Heart right ventricle (tissue), 16 donors: ENCODE measurements at places on chromosomes 11 and 22. TPM values are rescaled to one million over a fixed set of nuclear protein-coding genes. Genes with fewer than 3 reads are reported as not detected.
A peak's percentile ranks its signal among the peaks of the same experiment; 100 is the strongest.

DNA sequence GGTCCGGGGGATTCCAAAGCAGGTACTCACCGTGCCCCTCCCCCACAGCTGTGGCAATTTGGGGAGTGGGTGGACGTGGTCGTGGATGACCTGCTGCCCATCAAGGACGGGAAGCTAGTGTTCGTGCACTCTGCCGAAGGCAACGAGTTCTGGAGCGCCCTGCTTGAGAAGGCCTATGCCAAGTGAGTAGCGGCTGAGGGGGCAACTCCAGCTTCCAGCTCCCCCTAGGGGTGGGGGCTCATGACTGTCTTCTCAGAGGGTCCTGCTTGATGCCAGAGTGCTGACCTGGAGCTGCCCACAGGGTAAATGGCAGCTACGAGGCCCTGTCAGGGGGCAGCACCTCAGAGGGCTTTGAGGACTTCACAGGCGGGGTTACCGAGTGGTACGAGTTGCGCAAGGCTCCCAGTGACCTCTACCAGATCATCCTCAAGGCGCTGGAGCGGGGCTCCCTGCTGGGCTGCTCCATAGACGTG is 4.2 kb downstream of the CAPN1 start:
- DNase-seq: no peak

- no peak for DNase-seq
Measured at GRCh38 chr11:351411-351810, 17.9 kb upstream of the B4GALNT4 start.

Gene PRRG4
- 0.28 TPM for total RNA-seq

Gene EIF1AD
- 19.0 TPM for total RNA-seq

GRCh38 chr22:46893281-46894020 is 131.0 kb downstream of the TBC1D22A start:
- DNase-seq: no peak

DNA sequence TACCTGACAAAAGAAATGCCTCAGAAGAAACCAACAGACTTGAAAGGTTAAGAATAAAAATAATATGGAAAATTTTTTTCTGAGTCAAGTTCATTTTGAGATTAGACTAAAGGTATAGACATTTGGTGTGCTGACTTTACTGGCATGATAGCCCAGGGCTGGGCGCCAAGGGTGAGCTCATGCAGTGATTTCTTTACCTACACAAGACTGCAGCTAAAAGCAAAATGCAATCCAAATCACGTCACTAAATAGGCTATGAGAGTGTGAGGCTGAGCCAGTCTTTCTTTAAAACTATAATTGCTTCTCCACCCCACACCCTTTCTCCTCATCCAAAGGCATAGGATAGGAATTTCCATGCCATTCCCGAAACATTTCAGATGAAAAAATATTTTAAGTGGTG is 196.5 kb downstream of the FAM76B start:
- DNase-seq: peak; percentile 10

DNA sequence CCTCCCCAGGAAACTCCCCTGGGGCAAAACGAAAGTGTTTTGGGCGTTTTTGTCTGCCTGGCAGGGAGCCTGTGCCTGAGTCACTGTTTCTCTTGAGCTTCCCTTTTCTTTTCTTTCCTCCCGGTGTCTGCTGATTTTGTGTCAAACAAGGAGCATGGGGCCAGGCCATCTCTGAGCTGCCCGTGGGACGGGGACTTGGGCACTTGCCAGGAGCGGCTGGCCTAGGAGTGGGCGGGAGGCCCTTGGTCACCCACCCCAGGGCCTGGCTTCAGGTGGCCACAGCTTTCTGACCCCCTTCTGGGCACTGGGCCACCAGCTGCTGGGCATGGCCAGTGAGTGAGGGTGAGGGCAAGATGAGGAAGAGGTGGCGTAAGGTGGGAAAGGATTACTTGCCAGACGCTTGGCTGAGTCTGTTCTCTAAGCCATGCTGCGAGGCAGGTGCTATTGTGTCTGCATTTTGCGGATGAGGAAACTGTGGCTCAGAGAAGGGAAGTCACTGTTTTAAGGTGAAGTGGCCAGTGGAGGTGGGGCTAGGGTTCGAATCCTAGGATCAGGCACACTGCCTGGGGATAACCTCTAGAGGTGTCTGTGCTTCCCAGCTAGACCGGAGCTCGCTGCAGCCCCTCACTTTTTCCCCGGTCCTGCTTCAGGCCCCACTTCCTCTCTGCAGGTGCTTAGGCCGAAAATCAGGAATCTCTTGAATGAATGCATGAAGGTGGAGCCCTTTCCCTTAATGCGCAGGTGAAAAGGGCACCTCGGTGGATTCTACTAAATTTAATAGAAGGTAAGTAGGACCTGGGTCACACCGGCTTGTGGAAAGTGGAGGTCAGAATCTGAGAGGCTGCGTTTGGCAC is 7.8 kb upstream of the NFAM1 start:
- no peak for DNase-seq

- no peak for DNase-seq
Measured at GRCh38 chr11:57652662-57653061, 3.0 kb upstream of the YPEL4 start.

Gene CLCF1
- 0.47 TPM for total RNA-seq

GRCh38 chr11:65468874-65469333 is 29.9 kb upstream of the MALAT1 start:
- DNase-seq: peak; percentile 68

Gene NPAS4
- total RNA-seq: not detected

GRCh38 chr11:7577291-7578190 is 63.7 kb downstream of the PPFIBP2 start:
- peak; percentile 63 for DNase-seq

- no peak for DNase-seq
Measured at GRCh38 chr11:48014917-48015316, 34.6 kb downstream of the PTPRJ start.

- no peak for DNase-seq
Measured at GRCh38 chr11:27171376-27171958, 130.9 kb downstream of the BBOX1 start.

Gene FOLR3
- total RNA-seq: 1.1 TPM

- DNase-seq: peak; percentile 32
Measured at GRCh38 chr11:72048766-72049460, 31.4 kb downstream of the NUMA1 start.

- DNase-seq: no peak
Measured at GRCh38 chr22:20554824-20555223, 47.4 kb downstream of the MED15 start.

Gene SLC22A12
- not detected for total RNA-seq

DNA sequence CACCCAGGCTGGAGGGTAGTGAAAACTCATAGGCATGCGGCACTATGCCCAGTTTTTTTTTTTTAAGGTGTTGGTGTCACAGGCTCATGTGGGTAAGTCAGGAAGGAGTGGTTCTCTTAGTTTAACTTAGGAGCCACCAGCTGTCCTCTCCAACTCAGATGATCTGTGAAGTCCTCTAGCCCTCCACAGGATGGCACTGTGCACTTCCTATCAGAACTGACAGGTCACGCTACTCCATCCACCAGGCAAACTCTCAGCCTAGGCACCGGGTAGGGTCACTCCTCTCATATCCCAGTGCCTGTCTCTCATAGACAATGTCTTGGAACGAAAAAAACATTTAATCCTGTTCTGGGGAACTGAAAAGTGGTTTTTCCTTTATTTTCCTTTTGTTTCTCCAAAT is 16.5 kb downstream of the NAP1L4 start:
- no peak for DNase-seq

DNA sequence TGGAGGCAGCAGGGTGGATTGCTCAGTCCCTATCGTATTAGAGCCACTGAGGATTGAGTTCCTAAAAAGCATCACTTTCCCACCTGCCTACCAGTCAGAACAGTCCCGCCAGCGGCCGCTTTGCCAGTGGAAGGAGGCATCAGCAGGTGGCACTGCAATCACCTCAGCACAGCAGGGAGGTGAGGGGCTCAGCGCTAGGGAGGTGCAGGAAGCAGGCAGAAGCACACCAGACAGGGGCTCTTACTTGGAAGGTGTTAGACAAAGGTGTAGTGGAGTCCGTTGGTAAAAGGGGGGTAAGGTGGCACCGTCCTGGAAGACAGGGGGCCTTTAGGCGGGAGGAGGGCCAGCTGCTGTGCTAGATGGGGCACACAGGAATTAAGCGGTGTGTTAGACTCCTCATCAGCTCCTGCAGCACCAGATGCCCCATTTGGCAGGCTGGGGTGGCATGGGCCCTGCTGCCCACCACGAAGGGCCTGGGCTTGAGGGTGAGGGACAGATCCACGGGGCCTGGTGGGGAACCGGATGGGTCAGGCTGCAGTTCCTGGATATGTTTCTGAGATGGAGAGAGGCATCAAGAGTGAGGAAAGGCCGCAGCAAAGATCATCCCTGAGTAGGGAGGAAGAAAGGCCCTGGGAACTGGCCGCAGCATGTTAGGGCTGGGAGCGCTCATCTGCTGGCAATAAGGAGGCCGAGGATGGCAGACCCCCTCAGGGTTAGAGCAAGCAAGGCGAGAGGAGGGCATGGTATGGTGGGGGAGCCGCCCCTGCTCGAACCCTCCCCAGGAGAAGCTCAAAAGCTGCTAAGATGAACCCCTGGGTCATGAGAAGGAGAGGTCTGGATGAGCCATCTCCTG is 42.5 kb downstream of the C11orf58 start:
- no peak for DNase-seq

Gene OR6T1
- total RNA-seq: not detected

- no peak for DNase-seq
Measured at GRCh38 chr22:37202716-37203115, 9.6 kb downstream of the SSTR3 start.

GRCh38 chr11:2945757-2946287 is 16.6 kb upstream of the PHLDA2 start:
- no peak for DNase-seq

Gene MDK
- total RNA-seq: 4.5 TPM

DNA sequence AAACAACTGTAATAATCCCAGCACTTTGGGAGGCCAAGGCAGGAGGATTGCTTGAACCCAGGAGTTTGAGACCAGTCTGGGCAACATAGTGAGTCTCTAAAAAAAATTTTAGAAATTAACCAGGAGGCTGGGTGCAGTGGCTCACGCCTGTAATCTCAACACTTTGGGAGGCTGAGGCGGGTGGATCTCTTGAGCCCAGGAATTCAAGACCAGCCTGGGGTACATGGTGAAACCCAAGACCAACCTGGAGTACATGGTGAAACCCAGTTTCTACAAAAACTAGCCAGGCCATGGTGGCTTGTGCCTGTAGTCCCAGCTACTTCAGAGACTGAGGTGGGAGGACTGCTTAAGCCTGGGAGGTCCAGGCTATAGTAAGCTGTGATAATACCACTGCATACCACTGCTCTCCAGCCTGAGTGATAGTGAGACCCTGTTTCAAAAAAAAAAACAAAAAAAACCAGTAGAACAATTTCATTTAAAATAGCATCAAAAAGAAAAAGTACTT is 11.2 kb downstream of the PI4KA start:
- DNase-seq: no peak

- DNase-seq: no peak
Measured at GRCh38 chr22:44131989-44132685, 48.6 kb upstream of the PARVG start.

Gene OR4A16
- not detected for total RNA-seq

DNA sequence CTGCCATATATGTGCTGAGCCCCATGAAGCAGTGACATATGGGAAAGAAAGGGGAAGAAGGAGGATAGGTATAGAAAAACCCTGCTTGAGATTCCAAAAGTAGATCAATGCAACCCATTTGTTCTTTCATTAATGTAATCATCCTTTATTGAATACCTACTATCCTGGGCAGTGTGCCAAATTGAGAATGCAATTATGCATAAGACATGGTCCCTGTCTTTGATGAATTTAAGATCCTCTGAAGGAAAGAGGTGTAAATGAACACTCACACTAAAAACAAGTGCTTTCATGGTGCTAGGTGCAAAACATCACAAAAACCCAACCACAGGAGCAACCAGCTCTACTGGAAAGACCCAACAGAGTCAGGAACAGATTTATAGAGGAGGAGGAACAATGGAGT is 29.7 kb downstream of the FLI1 start:
- no peak for DNase-seq

- no peak for DNase-seq
Measured at GRCh38 chr11:112355726-112356125, 95.1 kb upstream of the PLET1 start.

- DNase-seq: no peak
Measured at GRCh38 chr11:114089748-114090147, 30.2 kb downstream of the ZBTB16 start.

DNA sequence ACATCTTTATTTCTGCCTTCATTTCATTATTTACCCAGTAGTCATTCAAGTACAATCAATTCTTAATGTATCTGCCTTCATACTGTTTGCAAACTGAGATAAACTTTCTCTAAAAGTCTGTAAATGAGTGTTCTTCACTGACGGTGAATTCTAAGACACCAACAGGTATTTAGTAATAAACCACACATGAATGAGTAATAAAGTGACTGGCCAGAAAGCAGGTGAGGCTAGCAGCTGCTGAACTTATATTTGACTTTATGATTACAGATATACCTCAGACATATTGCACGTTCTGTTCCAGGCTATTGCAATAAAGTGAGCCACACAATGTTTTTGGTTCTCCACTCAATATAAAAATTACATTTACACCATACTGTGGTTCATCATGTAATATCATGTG is 1894.0 kb upstream of the RAG2 start:
- DNase-seq: no peak

- no peak for DNase-seq
Measured at GRCh38 chr11:57546869-57547475, 9.6 kb downstream of the SMTNL1 start.

GRCh38 chr11:113349528-113349927 is 35.1 kb downstream of the TTC12 start:
- DNase-seq: no peak

Gene MS4A15
- not detected for total RNA-seq

- DNase-seq: no peak
Measured at GRCh38 chr11:64571410-64572091, 19.5 kb upstream of the SLC22A12 start.

GRCh38 chr22:45688600-45689080 is 17.0 kb downstream of the ATXN10 start:
- no peak for DNase-seq

Gene RTN4R
- 1.4 TPM for total RNA-seq

GRCh38 chr22:19114984-19115552 is 7.1 kb downstream of the DGCR2 start:
- DNase-seq: no peak

- no peak for DNase-seq
Measured at GRCh38 chr11:61392981-61393595, 701 bp downstream of the TMEM216 start.

Gene OR52B2
- total RNA-seq: not detected

Gene SHANK3
- total RNA-seq: 19.9 TPM

Gene NRIP3
- total RNA-seq: 1.5 TPM

- no peak for DNase-seq
Measured at GRCh38 chr11:92180664-92181251, 43.9 kb upstream of the FAT3 start.

DNA sequence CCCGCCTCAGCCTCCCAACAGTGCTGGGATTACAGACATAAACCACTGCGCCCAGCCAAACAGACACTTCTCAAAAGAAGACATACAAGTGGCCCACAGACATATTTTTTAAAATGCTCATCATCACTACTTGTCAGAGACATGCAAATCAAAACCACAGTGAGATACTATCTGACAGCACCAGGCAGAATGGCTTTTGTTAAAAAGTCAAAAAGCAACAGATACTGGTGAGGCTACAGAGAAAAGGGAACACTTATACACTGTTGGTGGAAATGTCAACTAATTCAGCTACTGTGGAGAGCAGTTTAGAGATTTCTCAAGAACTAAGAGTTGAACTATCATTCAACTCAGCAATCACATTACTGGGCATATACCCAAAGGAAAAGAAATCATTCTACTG is 67.0 kb downstream of the ARHGAP20 start:
- no peak for DNase-seq

Gene TRAPPC4
- total RNA-seq: 37.0 TPM

- DNase-seq: no peak
Measured at GRCh38 chr22:48141301-48141700, 1378.9 kb downstream of the TBC1D22A start.
